Psoas muscle (tissue), 8 donors: ENCODE measurements at places on chromosomes 5 and 9.

DNA sequence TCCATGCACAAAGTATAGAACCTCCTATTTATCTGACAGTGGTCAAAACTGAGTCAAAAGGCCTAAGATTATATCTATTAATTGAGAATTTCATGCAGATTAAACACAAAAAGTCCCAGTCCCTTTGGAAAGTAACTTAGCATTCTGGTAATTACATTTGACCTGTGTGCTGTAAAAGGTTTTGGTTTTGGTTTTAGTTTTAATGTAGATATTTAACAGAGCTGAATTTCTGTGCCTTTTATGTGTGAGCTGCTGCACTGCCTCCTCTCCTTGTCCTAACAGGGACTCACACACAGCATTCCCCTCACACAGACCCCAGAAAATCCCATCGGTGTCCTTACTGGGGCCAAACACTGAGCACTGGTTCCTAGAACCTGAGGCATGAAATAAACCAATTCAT lies 31.0 kb upstream of the FSD1L start:
- no peak for DNase-seq

- no peak for DNase-seq
Observed at GRCh38 chr5:111255169-111255568, 31.0 kb downstream of the CAMK4 start.

DNA sequence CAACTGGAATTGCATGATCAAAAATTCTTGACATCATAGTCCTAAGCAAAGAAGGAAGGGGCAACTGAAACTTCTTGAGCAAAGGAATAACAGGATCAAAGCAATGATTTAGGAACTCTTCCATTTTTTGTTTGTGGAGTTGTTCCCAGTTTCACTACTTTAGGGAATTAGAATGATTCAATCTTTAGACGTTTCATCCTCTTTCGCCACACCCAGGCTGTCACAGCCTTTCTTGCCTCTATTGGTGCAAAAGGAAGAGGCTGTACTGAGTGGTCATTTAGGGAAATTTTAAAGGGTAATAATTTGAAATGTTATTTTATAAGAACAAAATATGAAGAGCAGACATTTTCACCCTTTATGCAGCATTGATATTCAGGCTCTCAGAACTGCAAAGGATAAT lies 1026.0 kb upstream of the ARRDC3 start:
- no peak for DNase-seq

DNA sequence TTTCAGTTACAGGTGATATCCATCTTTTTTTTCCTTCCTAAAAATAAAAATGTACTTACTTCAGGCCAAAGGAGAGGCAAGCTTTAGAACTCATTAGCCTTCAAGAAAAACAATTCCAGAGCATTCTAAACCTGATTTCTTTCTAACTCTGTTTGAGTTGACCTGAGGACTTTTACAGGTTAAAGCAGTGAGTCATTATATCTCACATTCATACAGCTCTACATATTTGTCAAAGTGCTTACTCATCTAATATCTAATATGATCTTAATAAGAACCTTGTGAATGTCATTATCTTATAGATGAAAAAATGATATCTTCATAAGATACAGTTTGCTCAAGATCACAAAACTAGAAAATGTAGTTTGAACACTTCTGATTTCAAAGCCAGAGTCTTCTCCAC lies 149.2 kb upstream of the CDKN2B start:
- no peak for DNase-seq

- DNase-seq = no peak
Observed at GRCh38 chr9:101571114-101571513, 23.7 kb downstream of the PPP3R2 start.

DNA sequence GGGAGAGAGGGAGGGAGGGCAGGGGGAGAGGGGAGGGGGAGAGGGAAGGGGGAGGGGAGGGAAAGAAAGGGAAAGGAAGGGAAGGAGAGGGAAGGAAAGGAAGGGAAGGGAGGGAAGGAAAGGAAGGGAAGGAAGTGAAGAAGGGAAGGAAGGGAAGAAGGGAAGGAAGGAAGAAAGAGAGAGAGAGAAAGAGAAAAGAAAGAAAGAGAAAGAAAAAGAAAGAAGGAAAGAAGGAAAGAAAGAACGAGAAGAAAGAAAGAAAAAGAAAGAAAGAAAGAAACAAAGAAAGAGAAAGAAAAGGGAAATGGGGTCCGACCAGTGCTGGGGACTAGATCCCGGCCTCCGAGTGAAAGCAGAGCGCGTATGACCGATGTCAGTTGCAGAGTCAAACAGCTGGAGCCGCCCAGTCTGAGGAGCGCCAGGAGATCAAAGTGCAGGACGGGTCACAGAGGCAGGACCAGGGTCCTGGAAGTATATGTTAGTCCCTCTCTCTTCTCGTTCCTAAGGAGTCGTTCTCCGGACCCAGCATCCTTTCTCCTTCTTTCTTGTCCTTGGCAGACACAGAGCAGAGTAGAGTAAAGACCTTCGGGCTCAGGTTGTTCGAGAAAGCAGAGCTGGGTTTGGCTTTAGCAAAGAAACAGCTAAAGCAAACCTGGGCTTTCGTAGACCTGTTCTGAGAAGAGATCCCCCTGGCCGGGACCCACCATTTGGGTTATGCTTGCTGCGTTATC lies 305.4 kb upstream of the MSX2 start:
- DNase-seq = no peak
